ENCODE measurements at places on chromosomes 6 and 20.
A peak's percentile ranks its signal among the peaks of the same experiment; 100 is the strongest.

DNA sequence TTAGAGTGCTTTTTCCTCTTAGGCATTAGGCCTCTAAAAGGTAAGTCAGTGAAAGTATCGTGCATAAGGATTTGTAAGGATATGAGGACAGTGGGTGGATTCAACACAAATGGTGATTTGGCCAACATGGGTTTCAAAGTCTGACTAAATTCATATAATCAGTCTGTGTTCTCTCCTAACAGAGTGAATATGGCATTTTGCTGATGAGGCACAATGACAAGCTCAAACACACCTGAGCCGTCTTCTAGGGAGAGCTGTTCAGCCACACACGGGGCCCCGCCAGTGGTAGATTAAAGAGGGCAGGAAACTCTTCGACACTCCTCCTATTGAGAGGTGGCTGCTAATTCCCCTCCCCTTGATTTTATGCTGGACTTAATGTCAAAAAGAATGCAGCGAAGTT, 59.5 kb upstream of the PROKR2 start:
- no peak for DNase-seq

DNA sequence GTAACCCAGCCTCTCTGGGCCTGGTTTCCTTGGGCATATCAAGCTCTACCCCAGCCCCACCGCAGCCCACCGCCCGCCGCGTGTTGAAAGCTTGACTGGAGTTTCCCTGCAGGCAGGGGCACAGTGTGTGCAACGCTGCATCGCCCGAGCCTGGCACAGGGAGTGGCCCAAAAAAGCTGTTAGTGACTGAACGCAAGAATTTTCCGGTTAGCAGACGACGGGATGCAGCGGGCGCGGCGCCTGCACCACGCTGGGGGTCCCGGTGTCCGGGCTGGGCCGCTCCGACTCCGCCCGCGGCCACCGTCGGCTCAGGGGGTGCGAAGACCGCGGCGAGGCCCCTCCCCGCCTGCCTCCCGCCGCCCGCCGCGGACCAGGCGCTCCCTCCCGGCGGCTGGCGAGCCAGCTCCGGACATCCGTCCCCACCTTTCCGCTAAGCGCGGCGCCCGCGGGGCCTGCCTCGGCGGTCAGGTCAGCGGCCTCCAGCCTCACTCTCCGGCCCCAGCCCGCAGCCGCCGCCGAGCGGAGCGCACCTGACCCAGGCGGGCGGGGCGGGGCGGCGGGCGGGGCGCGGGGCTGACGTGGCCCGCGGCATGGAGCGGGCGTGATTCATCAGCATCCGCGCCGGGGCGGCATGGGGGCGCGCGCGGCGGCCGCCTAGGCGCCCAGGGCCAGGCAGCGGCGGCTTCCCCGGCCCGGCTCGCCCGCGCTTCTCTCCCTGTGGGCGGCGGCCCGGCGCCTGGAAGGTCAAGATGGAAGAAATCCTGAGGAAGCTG, at the start of gene ARFGEF3:
Gene ARFGEF3, plus strand, starts transcription at position 602 of the 773 bp plus-strand sequence. Its CDS starts 148 bp downstream, at position 750.
- peak; percentile 69 for DNase-seq

- DNase-seq = no peak
These were observed 56.4 kb upstream of the RPS6KA2 start for GRCh38 chr6:166683477-166683876.

DNA sequence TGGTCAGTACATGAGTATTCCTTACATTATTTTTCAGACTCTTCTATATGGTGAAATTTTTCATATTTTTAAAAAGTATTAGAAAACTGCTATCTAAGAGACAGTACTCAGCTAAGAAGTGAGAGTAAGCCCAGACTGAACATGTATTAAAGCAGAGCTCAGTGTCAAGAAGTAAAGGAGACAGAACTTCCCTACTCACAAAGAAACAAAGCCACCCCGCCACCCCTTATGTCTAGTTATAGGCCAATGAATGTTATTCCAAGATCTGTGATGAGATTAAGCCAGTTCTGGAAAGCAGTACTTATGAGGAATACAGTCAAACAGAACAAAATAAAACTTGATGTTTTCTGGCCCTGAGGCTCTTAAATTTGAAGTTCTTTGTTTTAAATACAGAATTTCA, 114.5 kb downstream of the RNGTT start:
- no peak for DNase-seq

GRCh38 chr20:37526238-37526838, 1.3 kb downstream of the BLCAP start:
- no peak for DNase-seq

DNA sequence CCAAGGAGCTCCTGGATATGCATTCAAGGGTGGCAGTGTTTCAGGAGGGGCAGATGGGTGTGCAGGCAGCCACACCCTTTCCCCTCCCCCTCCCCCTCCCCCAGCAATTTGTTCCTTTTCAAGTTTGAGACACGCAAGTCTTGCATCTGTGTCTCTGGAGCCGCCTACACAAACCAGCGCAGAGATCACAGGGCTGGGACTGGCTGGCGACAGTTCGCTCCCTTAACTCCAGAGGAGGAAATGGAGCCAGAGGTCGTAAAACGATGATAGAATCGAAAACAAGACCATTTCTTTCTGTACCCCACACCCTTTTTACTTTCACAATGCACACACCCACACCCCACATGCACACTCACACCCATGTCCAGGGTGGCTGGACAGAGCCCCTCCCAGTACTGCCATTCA, 163.1 kb downstream of the LY86 start:
- DNase-seq = no peak

GRCh38 chr6:163338671-163339405, 75.7 kb upstream of the QKI start:
- peak; percentile 97 for DNase-seq

GRCh38 chr6:112275365-112275764, 21.0 kb upstream of the LAMA4 start:
- DNase-seq = no peak

GRCh38 chr20:1700990-1701389, 43.4 kb upstream of the SIRPG start:
- DNase-seq = no peak

DNA sequence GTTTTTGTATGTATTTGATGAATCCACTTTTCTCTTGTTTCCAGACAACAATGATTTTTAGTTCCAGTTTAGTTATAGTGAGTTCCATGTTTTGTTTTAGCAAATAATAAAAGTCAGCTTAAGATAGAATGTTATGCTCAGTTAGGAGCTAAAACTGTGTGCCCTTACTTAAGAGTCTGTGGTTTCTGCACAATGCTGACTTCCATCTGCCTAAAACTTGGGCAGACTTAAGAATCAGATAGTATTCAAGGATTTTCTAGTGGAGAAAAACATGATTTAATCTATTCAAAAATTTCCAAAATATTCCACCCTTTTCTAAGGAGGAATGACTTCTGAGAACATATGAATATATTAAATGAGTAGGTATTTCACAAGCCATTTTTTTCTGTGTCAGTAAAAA, 32.8 kb downstream of the LAMA4 start:
- no peak for DNase-seq

DNA sequence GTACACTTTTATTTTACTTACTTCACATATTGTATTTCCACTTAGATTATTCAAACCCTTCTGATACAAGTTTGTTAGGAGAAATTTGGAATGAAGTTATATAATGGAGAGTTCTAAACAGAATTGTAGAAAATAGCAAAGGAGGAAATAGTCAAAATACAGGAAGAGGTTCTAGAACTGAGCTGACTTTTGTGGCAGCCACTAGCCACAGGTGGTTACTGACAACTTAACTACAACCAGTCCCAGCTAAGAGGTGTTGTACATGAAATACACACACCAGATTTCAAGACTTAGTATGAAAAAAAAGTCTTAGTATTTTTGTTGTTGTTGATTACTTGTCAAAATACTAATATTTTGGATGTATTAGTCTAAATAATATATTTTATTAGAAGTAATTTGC, 727.4 kb upstream of the CITED2 start:
- DNase-seq = no peak

DNA sequence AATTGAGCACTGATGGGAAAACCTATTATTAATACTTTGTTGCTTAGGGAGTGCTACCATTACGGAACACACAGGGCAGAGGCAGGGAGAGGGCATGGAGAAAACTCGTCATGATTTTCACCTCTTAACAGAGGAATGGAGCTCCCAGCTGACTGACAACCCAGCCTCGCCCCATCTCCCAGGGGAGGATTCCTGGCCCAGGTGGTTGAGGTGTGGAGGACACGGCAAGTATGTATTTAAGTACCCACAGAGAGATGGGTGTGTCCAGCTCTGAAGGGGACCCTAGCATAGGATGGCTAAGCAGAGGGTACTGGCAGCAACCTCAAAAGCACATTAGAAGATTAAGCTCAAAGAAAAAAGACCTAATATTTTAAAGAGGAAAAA, 261.9 kb upstream of the MOCS1 start:
- DNase-seq = no peak

GRCh38 chr20:63015662-63016361, 9.0 kb upstream of the BHLHE23 start:
- no peak for DNase-seq

GRCh38 chr6:38638941-38639497, 710 bp downstream of the BTBD9 start:
- DNase-seq = peak; percentile 31

GRCh38 chr20:59047938-59048680, 5.5 kb upstream of the PRELID3B start:
- DNase-seq = no peak

DNA sequence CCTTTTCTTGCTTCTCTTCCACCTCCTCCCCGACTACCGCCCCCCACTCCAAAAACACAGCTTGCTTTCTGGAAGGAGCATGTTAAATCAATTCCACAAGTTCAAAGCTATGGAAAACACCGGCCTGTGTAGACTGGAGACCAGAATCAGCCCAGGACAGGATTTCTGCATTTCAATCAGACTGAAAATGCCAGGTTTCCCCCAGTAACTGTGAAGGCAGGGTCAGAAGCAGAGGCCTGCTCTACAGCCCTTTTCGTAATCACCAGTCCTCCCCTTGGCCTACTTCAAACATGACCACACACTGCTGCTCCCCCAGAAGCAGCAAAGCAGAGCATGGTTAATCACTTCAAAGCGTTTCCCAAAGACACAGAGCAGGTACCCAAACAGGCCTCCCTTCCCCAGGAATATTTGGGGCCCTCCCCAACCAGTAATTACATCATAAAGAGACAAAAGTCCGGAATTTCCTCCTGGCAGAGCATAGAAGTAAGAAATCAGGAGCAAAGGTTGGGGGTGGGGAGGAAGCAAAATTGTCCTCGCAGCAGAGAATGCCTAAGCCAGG, 38.4 kb downstream of the ZMYND8 start:
- peak; percentile 50 for DNase-seq

DNA sequence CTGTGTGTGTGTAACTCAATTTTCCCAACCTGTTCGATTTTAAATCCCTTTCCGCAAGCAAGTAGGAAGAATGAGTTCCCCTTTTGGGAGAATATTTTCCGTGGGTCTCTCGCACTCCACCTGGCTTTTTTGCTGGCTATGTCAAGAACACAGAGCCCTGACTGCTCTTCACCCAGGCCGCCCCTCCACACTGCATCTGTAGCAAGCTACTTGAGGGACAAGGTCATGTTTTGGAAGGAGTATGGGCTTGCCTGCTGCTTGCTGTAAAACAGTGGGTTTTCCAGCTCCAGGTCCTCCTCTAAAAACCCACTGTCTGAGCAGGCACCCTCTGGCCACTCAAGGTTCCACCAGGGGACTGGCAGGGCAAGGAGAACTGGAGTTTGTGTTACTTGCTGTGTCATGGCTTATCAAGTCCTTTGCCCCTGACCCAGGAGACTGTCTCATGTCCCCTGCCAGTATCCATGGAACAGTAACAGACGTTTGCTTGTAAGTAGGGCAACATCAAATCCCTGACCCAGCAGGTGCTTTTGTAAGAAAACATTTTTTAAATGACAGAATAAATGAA, 35.5 kb upstream of the SYNJ2 start:
- DNase-seq = no peak

- no peak for DNase-seq
These were observed 118.3 kb downstream of the KHDC1L start for GRCh38 chr6:73107016-73107415.

DNA sequence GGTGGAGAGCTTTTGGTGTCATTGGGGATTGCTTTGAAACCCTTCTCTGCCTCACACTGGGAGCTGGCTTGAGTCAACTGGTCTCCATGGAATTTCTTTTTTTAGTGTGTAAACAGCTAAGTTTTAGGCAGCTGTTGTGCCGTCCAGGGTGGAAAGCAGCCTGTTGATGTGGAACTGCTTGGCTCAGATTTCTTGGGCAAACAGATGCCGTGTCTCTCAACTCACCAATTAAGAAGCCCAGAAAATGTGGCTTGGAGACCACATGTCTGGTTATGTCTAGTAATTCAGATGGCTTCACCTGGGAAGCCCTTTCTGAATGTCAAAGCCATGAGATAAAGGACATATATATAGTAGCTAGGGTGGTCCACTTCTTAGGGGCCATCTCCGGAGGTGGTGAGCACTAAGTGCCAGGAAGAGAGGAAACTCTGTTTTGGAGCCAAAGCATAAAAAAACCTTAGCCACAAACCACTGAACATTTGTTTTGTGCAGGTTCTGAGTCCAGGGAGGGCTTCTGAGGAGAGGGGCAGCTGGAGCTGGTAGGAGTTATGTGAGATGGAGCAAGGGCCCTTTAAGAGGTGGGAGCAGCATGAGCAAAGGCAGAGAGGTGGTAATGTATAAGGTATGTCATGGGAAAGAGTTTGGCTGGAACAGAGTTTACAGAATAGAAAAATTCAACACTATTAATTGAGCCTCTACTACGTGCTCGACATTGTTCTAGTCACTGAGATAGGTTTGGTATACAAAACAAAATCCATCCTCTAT, 31.2 kb downstream of the SRSF3 start:
- no peak for DNase-seq

DNA sequence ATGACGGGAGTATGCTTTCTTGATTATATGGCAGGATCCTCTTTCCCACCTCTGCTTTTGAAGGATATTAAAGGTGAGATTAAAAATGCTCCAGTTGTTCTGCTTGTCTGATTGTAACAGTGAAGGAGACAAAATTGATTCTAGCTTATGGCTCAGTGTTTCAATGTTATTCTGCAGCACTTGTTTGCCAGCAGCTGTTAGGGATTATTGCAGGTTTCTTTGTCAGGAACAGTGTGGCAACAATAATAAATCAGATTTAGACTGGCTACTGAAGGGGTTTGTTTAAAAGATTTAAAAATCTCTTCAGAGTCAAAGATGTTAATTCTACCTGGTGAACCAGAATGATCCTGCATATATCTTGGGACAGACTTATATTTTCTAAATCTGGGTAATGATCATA, 126.9 kb downstream of the LAMA2 start:
- no peak for DNase-seq

GRCh38 chr6:90387383-90387775, 90.7 kb upstream of the BACH2 start:
- DNase-seq = no peak

DNA sequence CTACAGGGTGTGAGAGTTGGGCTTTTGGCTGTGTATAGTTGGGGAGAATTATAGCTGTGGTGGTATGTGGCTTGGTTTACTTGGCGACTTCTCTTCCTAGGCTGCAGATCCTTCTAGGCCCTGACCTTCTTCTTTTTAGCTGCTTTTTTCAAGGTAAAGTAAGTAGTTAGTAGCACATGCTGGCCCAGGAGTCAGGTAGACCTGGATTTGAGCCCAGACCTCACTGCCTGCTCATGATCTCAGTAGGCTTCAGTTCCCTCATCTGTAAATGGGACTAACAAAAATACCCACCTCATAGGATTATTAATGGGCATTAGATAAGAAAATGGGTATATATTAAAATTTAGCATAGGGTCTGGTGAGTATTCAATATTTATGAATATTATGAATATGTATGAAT, 17.4 kb upstream of the TMEM217 start:
- DNase-seq = no peak

Data from globus pallidus (tissue), 1 donor.